Activated CD4-positive, alpha-beta T cell treated with anti-CD3 and anti-CD28 coated beads, Interleukin-2, amount 10 ng/mL, durations not matched to agents 7 days and 5 days (primary cell): ENCODE measurements at places on chromosomes 2 and 18.

GRCh38 chr2:147049957-147050356 lies 794.9 kb upstream of the ACVR2A start:
- no peak for DNase-seq

GRCh38 chr2:218865396-218865795 lies 5.8 kb downstream of the WNT6 start:
- DNase-seq, result no peak

- DNase-seq, result no peak
Observed at GRCh38 chr18:43931439-43931838, 654.1 kb upstream of the SYT4 start.

DNA sequence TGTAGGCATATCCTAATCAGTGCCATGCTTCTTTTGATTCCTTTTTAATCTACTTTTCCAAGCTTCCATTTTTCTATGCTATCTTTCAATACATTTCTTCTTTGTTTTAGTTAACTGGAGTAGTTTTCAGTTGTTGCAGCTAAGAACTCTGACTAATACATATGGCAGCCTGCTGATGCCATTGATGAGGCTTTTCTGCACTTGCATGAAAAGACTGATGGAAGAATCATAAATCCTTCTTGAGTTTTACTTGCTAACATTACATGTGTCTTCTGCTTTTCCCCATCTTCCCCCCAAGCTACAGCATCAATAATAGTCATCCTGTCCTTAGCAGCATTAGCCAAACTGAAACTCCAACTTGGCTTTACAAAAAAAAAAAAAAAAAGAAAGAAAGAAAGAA lies 203.3 kb downstream of the LRP1B start:
- no peak for DNase-seq

DNA sequence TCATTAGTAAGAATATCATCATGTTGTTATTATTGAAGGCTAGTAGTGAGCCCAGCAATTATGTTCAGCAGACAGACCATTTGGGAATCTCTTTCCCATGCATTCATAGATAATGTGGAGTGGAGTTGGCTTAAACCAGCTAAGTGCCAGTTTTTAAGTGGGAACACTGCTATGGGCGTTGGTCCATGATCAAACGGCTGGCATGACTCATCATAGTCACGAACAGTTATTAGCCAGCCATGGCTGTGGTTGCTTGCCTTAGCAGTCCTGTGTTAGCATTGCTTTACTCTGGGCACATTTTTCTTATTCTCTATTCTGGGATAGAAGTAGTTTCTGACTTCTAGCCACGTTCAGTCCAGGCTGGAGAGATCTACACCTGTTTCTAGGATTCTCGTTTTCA lies 17.7 kb downstream of the EIF4E2 start:
- DNase-seq, result no peak

- no peak for DNase-seq
Observed at GRCh38 chr2:155846259-155846658, 486.3 kb downstream of the NR4A2 start.

GRCh38 chr2:165766326-165766927 lies 27.6 kb downstream of the GALNT3 start:
- no peak for DNase-seq

DNA sequence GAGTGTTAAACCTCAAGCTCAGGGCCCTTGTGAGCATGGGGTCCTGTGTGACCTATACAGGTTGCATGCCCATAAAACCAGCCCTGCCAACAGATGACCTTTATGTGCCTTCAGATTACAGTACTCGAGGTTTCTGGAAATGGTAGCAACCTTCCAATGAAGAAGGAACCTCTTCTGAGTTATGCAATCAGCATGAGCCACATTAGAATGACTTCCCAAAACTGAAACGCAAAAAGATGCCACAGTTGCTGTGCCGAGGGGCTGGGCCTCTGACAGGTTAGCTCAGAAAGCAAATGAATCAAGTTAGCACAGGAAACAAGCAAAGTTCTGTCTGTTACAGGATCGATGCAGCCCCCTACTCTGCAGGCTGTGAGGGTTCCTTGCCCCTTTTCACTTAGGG lies 37.7 kb downstream of the TGFA start:
- no peak for DNase-seq

DNA sequence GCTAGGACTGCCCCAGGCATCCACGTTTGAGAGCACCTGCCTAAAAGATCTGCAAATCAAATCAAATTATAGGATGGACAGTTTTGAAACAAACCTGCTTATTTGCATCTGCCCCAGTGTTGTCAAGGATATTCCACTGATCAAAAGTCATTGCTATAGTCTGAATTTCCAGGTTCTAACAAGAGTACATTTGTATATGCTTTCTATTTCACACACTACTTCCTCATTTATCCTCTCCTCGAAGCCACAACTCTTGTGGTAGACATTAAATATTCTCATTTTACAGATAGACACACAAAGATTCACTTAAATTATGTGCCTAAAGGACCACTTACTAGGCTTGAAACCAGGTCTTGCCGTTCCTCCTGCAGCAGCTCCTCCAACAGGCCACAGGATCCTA lies 11.9 kb upstream of the TET3 start:
- no peak for DNase-seq

GRCh38 chr2:67281101-67281500 lies 116.0 kb upstream of the ETAA1 start:
- DNase-seq, result no peak

DNA sequence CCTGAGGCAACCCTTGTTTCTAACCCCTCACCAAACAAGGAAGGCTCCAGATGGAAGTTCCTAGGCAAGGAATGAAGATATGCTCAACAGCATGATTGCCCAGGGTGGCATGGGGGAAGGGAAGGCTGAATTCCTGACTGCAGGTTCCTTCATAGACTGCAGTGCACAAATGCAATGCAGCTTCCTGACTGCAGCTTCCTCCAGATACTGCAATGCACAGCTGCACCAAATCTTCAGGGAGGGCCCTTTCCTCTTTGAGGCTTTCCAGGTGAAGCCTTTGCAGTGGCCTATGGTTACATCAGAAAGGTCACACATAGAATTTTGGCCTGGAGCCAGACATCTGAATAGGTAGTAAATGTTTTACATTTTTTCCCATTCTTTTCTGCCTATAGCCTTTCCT lies 58.8 kb upstream of the DYNAP start:
- DNase-seq, result no peak

GRCh38 chr2:108409768-108410167 lies 32.0 kb downstream of the SULT1C4 start:
- no peak for DNase-seq

GRCh38 chr2:45003579-45004551 lies 5.4 kb downstream of the SIX2 start:
- no peak for DNase-seq
